ENCODE measurements at places on chromosomes 13 and 19.
A peak's percentile ranks its signal among the peaks of the same experiment; 100 is the strongest.

GRCh38 chr19:20664901-20665781 is 3.8 kb upstream of the ZNF626 start:
- DNase-seq, result no peak

DNA sequence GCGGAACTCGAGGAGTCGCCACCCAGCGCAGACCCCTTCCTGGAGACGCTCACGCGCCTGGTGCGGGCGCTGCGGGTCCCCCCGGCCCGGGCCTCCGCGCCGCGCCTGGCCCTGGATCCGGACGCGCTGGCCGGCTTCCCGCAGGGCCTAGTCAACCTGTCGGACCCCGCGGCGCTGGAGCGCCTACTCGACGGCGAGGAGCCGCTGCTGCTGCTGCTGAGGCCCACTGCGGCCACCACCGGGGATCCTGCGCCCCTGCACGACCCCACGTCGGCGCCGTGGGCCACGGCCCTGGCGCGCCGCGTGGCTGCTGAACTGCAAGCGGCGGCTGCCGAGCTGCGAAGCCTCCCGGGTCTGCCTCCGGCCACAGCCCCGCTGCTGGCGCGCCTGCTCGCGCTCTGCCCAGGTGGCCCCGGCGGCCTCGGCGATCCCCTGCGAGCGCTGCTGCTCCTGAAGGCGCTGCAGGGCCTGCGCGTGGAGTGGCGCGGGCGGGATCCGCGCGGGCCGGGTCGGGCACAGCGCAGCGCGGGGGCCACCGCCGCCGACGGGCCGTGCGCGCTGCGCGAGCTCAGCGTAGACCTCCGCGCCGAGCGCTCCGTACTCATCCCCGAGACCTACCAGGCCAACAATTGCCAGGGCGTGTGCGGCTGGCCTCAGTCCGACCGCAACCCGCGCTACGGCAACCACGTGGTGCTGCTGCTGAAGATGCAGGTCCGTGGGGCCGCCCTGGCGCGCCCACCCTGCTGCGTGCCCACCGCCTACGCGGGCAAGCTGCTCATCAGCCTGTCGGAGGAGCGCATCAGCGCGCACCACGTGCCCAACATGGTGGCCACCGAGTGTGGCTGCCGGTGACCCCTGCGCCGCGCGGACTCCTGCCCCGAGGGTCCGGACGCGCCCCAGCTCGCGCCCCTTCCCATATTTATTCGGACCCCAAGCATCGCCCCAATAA is 2.3 kb downstream of the AMH start:
- peak; percentile 51 for DNase-seq

DNA sequence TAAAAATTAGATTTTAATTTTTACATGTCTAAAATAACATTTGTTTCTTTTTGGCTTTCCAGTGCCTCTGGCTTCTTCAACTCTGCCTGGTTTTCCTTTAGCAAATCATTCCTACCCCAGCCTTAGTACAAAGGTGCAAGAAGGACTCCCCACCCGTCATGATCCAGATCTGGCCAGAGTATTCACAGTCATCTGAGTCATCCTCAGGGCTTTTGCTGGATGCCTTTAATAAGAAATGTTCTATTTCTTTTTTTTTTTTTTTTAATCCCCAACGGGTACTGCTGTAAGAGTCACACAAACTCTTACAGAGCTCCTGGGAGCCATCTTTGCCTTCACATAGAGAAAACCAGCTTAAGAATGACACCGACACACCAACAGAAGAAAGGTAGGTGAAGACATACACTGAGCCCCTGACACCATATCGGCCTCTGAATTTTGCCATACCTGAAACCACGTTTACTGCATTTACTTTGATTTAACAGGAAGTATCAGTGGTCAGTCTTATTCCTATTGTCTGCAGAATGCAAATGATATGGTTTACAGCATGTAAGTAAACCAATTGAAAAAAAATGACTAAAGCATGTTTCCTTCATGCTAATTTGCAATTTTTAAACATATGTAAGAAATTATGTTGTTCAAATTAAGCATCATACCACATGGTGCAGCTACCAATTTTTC is 184.4 kb downstream of the NALCN start:
- DNase-seq, result no peak

DNA sequence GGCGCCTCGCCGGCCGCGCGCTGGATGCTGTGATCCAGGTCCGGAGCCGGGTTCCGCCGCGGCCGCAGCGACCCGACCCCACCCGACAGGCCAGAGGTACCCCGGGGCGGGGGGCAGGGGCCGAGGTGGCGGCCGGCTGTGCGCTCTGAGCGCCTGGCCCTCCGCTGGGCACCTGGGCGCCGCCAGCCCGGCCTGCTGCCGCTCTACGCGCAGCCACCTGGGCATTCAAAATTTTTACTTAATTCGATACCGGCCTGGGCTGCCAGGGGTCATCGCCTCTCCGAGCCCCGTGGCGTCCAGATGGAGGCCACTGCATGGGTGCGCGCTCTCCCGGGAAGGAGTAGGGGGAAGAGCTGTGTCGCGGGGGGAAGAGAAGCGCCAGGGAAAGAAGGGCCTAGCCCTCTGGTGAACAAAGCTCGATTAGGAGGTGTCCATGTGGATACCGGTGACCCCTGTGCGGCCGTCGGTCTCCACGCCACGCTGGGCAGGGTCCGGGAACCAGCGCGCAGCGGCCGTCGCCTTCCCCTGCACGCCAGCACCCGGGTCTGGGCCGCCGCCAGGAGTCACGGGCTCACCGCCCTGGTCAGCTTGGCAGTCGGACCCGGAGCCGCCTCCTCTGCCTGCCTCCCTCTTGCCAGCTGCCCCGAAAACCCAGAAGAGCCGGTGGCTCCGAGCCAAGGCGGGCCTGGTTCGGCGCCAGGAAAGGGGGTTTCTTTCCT is 666 bp downstream of the BIVM start:
- DNase-seq, result no peak

- DNase-seq, result peak; percentile 44
Measured at GRCh38 chr19:41821003-41821735, 23.3 kb downstream of the LYPD4 start.

DNA sequence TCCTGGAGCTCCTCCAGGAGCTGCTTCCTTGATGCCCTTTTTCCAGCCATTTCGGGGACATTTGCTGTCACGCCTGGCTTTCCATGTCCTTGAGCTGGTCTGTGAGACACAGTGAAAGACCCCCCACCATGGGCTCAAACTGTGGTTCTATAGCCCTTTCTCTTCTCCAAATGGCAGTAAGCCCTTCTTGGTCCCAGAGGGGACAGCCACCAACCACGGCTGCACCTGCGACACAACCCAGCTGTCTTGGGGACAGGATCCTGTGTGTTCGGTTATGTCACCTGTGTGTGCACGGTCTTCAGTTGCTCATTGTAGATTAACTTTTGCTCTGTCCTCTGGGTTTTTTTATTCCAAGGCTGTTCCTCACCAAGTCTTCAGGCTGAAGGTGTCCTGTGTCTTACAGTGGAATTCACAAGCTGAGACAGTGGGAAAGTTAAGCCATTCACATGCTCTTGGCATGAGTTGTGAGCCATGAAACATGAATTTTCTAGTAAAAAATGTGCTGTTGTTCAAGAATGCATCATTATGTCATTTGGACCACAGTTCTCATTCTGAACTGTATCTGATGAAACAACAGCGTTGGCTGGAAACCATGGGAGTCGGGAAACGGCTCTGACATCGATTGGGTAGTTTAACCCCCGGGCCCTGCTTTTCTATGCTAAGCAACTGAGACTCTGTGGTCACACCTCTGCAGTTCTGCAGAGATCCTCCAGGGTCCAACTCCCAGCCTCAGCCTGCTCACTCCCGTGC is 129.5 kb upstream of the MCF2L start:
- no peak for DNase-seq

GRCh38 chr19:31675193-31675913 is 326.1 kb upstream of the TSHZ3 start:
- no peak for DNase-seq

- DNase-seq, result peak; percentile 76
Measured at GRCh38 chr19:11125994-11126685, 29.4 kb downstream of the SPC24 start.

DNA sequence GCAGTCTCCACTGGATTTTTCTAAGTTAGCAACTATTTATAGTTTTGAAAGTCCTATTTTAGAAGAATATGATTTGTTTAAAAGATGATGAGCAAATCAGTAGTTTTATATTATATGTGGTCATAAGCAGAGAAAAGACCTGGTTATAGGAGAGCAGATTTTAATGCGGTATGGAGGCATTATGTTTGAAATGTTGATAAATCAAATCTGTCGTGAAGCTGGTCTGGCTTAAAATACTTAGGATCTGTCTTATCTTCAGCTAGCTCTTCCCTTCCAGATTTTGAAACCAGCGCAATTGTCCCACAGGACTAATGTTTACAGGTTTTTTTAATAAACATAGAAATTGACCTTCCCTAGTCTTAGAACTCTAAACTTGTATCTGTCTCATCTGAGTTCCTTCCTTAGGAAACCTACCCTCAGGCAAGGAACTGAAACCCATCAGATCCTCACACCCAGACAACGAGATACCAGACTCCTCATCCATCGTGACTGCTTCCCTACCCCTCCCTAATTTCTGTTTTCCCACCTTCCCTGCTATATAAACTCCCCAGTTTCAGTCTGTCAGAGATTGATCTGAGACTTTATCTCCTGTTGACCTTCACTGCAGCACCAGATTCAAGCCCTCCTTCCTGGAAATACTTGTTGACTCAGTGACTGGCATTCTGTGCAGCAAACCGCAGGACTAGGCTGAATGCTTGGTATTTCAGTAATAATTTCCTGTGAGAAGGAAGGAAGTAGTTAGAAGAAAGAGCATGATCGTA is 37.8 kb upstream of the CXCL17 start:
- no peak for DNase-seq

GRCh38 chr19:49488863-49489537 is 1.6 kb downstream of the RPL13A start:
- DNase-seq, result no peak

GRCh38 chr19:41521931-41522555 is 53.9 kb upstream of the CEACAM21 start:
- DNase-seq, result peak; percentile 66

DNA sequence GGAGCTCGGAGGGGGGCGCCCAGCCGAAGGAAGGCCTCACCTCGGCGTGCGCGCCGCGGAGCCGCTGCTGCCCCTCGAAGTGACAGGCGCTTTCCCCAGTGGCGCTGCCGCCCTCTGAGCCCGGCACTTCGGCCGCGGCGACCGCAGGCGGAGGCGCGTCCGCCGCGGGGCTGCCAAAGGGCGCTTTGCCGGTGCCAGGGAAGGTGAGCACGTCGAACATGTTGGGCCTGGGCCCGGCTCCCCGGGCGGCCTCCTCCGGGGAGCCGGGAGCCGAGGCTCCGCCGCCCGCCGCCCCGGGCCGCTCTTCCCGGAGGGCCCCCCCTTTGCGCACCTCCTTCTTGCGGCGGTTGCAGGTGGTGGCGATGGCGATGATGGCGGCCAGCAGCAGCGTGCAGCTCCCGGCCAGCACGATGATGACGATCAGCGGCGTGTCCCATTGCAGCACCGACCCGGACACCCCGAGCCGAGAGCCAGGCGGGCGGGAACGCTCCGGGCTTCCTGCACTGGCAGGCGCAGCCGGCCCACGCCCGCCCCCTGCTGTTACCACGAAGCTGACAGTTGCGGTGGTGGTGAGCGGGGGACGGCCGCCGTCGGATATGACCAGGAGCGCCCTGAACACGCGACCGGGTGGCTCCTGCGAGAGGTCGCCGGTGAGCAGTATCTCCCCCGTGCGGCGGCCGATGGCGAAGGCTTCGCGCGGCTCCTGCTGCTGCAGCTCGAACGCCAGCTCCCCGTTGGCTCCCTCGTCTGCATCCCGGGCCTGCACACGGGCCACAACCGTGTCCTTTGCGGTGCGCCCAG is 2.5 kb downstream of the PCDH8 start:
- no peak for DNase-seq

DNA sequence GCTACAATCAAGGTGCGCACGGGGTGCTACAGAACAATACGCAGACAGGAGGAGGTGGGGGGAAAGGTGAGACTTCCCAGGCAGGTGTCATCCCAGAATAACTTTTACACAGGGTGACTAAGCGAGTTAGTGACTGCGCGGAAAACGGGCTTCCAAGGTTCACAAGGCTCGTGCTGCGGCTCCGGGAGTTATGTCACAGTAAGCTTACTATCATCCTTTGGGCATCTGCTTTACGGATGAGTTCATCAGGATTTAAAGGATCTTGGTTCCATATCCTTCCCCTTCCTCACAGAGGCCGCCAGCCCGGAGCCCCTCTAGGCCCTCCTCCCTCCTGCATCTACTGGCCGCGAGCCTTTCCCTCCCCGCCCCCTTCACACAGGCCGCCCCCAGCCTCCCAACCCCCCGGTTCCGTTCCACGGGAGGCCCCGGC is 474 bp upstream of the IFT88 start:
- no peak for DNase-seq

- DNase-seq, result no peak
Measured at GRCh38 chr19:45216667-45217066, 28.5 kb downstream of the EXOC3L2 start.

- DNase-seq, result no peak
Measured at GRCh38 chr13:65532231-65532630, 1697.9 kb downstream of the PCDH9 start.
